Stimulated activated CD4-positive, alpha-beta T cell treated with anti-CD3 and anti-CD28 coated beads, Interleukin-4, amount 100 ng/mL, for 1 hour (primary cell): ENCODE measurements at places on chromosomes 7 and 10.

- DNase-seq = no peak
These were observed 55.2 kb upstream of the RPA3 start for GRCh38 chr7:7773334-7774309.

DNA sequence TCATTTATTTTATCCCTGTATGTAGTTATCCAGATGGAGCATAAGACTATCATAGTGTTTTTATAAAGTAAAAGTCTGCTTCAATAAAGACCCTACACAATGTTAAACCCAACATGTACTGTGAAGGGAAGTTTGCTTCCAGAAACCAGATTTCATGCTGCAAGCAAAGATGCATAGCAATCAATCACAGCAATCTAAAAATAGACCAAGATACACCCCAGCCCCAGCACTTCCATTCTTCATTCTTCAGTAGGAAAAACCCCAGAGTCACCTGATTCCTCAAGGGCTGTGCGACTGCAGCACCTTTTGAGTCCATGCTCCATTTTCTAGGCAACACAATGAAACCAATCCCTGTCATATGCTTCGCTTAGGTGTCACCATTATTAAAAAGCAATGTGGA, 66.9 kb upstream of the PDE1C start:
- no peak for DNase-seq

DNA sequence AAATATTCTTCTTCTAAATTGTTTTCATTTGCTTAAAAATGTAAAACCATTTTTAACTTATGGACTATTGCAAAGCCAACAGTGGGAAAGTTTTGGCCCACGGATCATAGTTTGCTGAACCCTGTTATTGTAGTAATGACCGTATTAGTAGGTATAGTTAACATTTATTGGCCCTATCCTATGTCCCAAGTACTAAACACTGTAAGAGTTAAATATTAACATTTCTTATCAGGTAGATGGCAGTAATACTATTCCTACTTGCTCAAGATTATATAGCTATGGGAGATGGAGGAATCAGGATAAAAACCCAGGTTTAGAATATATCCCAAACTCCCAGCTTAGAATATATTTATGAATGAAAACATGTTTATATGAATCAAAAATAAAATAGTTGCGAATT, 993.2 kb downstream of the SORCS3 start:
- DNase-seq = no peak

GRCh38 chr10:102900006-102900405, 18.1 kb upstream of the CNNM2 start:
- no peak for DNase-seq

DNA sequence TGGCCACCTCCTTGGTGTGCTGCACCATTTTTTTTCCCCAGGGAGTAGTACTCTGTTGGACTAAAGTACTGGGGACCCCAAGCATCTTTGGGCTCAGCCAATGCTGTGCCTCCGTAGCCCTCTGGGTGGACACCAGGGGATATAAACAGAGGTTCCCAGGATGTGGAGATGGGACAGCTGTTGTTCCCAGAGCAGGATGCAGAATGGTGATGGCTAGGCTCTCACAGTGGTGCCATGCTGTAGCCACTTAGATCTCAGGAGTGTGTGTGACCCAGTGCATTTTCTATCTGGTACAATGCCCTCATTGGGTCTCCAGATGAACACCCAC, 50.9 kb upstream of the SCIN start:
- no peak for DNase-seq

- no peak for DNase-seq
These were observed 77.8 kb upstream of the PLXDC2 start for GRCh38 chr10:19738440-19738839.
